ENCODE measurements at places on chromosomes 12 and 14. TPM values are rescaled to one million over a fixed set of nuclear protein-coding genes. Genes with fewer than 3 reads are reported as not detected.

DNA sequence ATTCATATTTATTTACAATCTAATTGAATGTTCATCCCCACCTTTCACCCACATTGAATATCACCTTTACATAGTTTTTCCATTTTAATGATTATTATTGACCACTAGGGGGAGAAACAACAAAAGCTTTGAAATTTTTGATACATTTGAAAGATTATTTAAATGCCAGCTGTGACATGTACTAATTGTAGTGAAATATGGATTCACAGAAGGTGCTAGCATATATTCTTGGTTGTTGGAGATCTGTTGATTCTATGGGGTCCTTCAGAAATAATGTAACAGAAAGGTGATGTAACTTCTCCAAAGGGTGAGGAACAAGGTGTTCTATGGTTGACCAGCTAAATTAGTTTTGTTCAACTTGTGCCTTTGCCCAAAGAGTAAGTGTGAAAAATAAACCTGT lies 22.4 kb upstream of the GPR33 start:
- no peak for DNase-seq

- DNase-seq, result peak; percentile 42
Observed at GRCh38 chr14:89767861-89768268, 186.7 kb downstream of the EFCAB11 start.

DNA sequence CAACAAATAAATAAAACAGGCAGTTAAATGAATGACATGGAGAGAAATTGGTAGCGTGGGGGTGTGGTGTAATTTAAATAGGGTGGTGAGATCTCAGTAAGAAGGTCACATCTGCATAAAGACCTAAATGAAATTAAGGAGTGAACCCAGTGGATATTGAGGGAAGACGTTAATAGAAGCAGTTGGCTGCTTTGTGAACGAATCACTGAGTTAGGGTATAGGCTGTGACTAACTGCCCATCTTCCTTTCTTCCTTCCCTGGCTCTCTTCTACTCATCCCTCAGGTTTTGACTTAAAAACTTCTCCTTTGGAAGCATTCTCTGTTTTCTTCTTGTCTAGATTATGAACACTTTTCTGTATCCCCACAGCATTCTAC lies 64.7 kb downstream of the BTG1 start:
- DNase-seq, result no peak

DNA sequence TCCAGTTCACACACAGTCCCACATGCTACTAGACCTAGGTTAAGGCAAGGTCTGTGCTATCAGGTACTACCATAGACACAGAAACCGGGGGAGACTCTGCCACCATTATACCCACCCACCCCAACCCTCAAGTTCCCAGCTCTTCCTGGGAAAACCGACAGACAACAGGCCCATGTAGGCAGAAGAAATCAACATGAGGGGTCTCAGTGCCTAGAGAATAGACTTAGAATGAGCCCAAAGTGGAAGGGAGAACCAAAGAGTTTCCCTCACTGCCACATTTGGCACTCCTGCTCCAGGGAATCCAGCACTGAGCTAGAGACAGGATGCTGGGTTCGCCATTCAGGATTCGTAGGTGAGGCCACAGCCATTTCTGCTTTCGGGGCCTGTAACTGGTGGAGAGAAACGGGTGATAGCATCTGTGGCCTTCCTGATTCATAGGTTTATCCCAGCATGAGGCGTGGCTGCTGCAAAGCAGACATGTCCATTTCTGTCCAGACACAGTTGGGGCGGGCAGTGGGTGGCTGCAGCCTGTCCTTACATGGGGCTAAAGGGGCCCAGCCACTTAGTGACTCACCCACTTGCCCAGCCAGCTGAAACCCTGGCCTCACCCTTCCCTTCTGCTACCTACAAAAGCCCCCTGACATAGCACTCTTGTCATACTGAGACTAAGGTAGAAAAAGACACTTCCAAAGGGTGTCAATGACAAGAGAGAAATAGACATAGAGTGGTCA lies 69.4 kb downstream of the IRF2BPL start:
- DNase-seq, result no peak

GRIN2B gene
- not detected for total RNA-seq

RAD51AP1 gene
- 0.87 TPM for total RNA-seq

ACTR10 gene
- total RNA-seq, result 47.5 TPM

ITPR2 gene
- total RNA-seq, result 18.9 TPM

TMEM63C gene
- 0.71 TPM for total RNA-seq

Data from CD8-positive, alpha-beta T cell (primary cell).